ENCODE measurements at places on chromosomes 7 and 10.

DNA sequence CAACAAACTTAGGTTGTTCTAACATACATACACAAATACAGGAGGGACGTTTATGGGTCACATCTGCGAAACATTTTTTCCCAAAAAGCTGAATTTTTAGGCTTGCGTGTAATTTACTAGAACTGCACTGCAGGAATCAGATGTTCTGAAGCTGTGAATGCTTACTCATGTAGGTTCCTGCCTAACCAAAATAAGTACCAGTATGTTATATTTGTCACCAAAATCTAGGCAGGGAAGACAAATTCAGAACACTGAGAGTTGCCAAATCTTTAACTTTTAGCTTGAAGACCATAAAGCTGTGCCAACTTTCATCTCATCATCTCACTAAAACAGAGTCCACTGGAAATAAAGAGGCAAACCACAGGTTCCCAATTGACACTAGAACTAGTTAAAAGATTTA, 5.7 kb downstream of the UBE2H start:
- no peak for DNase-seq

DNA sequence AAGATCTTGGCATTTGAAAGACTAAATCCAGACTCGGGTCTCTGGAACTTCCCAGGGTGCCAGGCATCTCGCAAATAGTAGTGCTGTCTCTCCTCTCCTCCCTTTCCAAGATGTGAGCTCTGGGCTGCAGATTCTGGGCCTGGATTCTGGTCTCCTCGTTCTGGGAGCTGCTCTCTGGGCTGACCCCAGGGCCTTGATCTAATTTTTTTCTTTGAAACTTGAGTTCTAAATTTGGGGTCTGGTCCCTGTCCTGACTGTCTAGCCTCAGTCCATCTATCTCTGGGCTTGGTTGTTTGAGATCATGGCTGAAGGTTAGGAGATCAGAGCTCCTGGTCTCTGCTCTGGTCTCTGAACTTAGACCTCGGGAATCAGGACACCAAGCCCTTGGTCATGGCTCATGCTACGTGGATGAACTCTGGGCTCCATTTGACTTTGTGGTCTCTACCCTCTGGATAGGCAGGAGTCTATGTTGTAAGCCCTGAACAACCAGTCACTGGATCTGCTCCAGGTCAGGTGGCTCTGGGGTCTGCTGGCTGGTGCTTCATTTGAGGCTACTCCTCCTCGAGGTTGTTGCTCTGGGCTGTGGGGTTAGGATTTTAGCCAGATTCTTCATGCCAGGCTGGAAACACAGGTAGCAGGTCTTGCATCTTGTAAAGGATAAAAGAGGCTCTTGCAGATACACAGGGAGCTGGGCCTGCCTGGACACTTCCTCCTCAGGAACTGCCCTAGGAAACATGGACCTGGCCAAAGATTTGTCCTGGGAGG, 8.0 kb upstream of the MBL2 start:
- DNase-seq, result no peak

DNA sequence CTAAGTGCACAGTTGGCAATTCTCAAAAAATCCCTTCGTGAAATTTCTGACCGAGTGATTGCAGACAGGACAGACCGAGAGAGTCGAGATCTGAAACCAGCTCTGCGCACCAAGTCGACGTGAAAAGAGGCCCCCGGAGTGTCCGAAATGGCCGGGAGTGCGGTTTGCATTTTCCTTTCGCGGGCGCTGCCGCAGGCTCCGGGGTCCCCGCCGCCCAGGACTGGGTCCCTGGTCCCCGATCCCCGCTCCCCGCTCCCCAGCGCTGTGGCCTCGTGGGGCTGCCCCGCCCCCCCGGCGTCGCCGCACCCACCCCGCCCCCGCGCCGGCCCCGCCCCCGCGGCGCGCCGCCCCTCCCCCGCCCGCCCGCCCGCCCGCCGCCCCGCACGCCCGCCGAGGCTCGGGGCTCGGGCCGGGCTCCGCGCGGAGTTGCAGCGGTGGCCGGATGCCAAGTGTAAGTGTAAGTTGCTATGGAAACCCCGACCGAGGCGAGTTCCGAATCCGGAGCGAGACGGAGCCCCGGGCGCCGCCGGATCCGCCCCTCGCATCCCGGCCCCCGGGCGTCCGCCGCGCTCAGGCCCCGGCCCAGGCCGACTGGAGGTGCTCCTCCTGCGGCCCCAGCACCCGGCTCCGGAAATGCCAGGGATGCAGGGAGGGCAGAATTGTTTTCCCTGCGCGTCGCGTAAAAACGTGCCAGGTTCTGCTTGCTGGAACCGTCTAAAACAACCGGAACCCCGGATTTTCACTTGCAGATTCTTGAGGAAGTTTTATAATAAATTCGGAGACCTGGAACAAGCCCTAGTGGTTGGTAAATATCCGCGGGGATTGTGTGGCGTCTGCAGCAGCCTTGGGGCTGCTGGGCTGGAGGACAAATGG, 4.6 kb downstream of the BMI1 start:
- peak; percentile 65 for DNase-seq

DNA sequence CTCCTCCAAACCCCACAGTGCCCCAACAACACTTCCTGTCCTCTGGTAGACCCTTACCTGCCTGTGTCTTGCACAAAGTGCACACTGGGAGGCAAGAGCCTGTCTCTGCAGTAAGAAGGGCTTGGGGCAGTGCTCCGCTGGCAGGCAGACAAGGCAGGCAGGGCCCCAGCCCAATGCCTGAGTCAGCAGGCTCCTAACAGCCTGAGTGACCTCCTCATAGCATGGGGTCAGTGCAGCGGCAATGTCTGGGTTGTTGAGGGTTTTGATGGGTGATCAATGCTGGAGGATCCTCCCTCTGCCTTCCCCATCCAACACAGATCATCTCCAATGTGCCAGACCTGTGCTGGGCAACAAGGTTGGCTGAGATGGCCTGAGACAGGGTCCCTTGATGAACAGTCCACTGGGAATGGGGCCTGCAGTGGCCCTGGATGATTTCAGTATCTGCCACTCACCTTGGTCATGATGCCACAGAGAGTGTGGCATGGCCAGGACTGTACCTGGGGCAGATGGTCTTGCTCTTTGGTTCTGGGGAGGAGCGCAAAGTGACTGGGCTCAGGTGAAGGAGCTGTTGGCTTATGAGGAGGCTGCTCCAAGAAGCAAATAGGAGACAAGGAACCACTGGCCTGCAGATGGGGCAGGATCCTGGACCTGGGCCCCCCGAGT, 55.6 kb upstream of the CAMK2B start:
- no peak for DNase-seq

DNA sequence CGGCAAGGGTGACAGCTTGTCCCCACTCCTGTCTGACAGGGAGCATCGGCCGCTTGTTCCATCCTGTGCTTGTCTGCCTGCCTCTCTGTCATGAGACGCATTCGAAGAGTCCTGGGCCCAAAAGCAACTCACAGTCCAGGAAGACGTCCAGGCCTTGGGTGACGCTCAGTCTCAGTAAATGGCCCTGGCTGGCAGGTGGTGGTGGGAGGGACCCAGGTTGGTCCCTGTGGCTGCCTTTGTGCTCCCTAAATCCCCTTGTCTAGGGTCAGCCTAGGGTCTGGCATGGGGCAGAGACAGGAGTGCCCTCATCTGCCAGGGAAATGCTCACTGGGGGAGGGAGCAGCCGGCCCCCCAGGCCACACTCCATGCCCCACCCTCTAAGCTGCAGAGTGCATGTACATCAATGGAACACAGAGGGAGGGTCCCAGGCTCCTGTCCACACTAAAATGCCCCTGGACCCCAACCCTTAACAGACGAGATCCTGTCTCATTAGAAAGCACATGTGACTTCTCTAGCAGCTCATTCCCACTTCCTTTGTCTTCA, 295.2 kb upstream of the ZNF32 start:
- DNase-seq, result no peak

- no peak for DNase-seq
Observed at GRCh38 chr10:130357226-130357625, 221.0 kb downstream of the GLRX3 start.

Data from C1 segment of cervical spinal cord (tissue), 14 donors.